ENCODE measurements at places on chromosomes 4 and X.

- no peak for DNase-seq
Measured at GRCh38 chrX:149392921-149393320, 112.2 kb downstream of the IDS start.

DNA sequence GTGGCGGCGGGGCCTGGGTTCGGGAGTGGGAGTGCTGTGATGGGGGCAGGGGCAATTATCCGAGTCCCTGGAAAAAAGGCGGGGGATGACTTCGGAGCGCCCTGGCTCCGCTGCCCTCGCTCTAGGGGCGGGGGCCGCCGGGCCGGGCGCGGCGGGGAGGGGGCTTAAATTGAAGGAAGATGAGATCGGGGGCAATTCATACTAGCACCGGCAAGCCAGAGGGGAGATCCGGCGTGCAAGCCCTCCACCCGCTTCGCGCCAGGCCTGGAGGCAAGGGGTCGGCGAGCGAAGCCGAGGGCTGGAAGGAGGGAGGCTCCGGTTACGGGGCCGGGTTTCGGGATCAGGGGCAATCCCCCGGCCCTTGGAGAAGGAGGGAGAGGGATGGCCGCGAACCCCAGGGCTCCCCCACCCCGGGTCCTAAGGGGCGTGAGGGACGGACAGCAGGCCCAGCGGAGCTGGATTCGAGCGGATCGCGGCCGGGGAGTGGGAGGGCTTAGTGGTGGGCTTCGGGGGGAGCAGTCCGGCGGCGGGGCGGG lies 1.2 kb downstream of the BCORL1 start:
- DNase-seq, result no peak

- DNase-seq, result no peak
Measured at GRCh38 chrX:155954793-155955192, 42.7 kb upstream of the IL9R start.

DNA sequence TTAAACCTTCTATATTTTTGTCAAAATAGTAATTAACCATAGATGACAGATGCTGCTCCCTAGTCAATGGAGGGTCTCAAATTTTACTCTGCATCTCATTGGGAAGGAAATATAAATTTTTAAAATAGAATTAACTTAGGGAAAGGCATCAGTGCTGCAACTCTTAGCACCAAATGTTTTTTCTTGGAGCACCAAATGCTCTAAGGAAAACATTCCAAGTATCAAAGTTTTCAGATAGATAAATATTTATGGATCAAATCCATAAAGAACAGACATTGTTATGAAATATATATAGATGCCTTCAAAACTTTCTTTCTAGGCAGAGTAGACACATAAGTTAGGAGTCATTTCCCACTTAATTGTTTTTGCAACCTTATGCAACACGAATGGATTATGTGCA lies 168.7 kb downstream of the ANTXR2 start:
- DNase-seq, result no peak

- no peak for DNase-seq
Measured at GRCh38 chr4:76198411-76199237, 15.0 kb downstream of the SCARB2 start.

- DNase-seq, result peak; percentile 94
Measured at GRCh38 chr4:56757821-56758411, 63.6 kb downstream of the SPINK2 start.

- no peak for DNase-seq
Measured at GRCh38 chr4:52877694-52878093, 15.6 kb downstream of the RASL11B start.

- no peak for DNase-seq
Measured at GRCh38 chr4:77601614-77602187, 3.9 kb upstream of the CXCL13 start.

GRCh38 chrX:24899391-24899790 lies 116.4 kb downstream of the ARX start:
- no peak for DNase-seq

DNA sequence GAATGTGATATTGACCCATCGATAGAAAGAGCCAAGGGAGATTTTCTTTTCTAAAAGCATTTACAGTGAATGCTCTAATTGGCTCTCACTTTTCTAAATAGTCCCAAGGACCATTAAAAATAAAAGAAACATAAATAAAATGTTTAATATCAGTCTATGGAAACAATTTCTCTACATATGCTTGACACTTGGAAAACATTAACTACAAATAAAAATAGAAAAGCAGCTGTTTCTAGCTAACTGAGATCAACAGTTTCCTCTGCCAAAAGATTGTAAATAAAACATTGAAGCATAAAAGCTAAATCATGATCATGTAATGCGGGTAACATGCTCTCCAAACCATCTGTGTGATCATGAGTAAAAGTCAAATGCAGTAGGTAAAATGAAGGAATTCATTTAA lies 49.7 kb downstream of the CORIN start:
- no peak for DNase-seq

GRCh38 chrX:44433556-44433955 lies 90.1 kb upstream of the EFHC2 start:
- DNase-seq, result no peak

- DNase-seq, result no peak
Measured at GRCh38 chr4:179182741-179183140, 1740.5 kb upstream of the AGA start.

- no peak for DNase-seq
Measured at GRCh38 chrX:12709047-12709446, 82.2 kb upstream of the PRPS2 start.

DNA sequence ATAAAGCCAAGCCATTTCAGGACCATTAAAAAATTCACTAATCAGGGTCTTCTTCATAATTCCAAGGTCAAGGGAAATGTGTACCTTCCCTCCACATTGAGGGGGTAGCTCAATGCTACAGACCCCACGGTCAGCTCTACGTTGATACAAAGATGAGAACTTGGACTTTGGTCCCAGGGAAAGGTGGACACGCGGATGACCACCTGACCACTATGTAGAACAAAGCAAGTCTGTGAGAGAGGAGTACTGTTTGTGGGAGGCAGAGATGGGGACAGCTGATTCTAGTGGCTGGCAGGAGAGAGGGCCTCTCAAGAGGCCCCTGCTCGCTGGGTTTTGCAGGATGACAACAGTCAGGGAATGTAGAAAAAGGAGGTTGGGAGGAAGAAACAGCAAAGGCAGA lies 58.0 kb downstream of the SLC2A9 start:
- no peak for DNase-seq

DNA sequence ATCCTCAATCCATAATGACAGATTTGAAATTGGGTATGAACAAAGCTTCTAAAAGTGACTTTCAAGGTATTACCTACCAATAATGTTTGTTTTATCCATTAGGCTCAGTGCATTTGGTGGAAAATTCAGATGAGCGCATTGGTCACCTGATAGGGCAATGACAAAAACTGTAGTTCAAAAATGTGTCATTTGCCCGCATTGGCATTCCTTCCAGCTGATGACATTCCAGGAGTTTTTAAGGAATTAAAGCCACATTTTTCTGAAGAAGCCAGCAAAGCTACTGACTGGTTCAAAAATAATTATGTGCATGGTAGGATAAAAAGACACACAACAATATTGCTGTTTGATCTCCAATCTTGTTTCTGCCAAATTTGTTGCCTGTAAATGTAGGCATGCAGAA lies 473.4 kb upstream of the CPEB2 start:
- DNase-seq, result peak; percentile 59

GRCh38 chr4:33725861-33726260 lies 2518.5 kb downstream of the ARAP2 start:
- no peak for DNase-seq

GRCh38 chrX:110449312-110449711 lies 90.7 kb downstream of the RTL9 start:
- no peak for DNase-seq

- DNase-seq, result no peak
Measured at GRCh38 chr4:62482355-62482754, 1282.2 kb downstream of the ADGRL3 start.

- DNase-seq, result no peak
Measured at GRCh38 chr4:79991601-79992000, 81.4 kb downstream of the ANTXR2 start.

DNA sequence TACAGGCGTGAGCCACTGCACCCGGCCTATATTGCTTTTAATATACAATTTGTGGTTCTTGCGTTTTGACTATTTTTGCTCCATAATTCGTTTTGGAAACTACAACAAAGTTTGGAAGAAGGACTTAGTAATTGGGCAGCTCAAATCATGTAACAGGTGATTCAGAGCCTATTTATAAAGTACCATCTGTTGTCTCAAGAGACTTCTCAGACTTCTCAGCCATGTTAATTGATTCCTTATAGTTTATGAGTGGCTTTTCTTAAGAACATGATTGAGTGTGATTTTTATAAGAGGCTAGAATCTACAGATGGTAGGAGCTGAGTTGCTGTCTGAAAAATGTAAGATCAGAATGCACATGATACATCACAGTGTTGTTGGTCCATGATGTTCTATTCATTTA lies 240.2 kb downstream of the ADGRL3 start:
- no peak for DNase-seq

- no peak for DNase-seq
Measured at GRCh38 chrX:53940180-53940579, 104.1 kb downstream of the PHF8 start.

- DNase-seq, result no peak
Measured at GRCh38 chr4:88991746-88992145, 65.2 kb downstream of the FAM13A start.

GRCh38 chr4:88533937-88534750 lies 10.6 kb upstream of the PYURF start:
- DNase-seq, result no peak

DNA sequence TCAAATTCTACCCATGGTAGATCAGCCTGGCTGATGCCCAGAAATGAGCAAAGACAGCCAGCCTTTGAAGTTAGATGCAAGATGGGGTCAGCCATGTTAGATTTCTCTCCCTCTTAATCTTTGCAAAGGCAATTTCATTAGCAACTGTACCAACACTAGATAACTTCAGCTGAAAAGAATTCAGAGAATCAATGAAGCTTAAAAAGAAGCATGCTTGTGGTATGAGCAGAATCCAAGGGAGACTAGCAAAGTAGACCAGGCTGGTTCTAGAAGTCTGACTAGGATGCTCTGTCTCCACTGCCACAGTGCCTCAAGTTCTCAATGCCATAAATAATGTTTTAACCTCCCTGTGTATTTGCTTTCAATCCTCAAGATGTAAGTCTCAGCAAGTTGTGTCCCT lies 247.3 kb downstream of the SLC7A11 start:
- DNase-seq, result no peak

Measured in HS-27A (cell line).